RWPE1 (cell line): ENCODE measurements at places on chromosomes 7 and 10.

DNA sequence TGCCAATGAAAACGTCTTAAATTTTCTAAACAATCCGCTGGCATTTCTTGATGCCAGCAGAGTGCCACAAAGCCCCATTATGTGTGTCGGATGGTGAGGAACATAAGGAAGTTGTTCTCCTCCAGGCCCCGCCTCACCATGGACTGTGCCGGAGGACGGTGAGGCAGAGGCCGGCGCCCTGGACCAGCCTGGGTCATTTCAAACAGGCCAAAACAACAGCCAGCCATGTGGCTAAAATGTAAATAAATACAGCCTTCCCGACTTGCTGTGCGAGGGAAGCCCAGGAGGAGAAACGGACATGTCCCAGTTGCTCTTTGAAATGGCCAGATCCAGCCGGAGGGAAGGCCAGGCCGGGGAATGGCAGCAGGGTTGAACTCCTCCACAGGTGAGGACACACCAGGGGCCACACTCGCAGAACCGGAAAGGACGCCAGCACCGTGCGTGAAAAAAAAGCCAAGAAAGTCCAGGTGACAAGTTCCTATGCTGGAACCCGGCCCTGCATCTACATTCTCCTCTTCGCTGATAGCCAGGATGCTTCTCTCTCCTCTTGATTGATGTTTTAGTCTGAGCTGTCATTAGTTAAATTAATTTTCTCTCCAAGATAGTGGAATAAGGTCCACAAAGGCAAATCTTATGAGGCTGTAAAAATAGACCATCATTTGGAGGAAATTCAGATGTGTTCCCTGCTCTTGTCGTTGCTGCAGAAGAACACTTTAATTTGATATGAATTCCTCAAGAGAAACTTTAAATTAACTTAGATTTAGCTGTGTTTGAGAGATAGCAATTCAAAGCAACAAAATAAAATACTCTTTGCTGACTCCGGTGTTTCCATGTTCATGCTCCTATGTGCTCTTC lies 64.6 kb downstream of the EBF3 start:
- no peak for DNase-seq

- no peak for DNase-seq
Measured at GRCh38 chr7:1665549-1666316, 4.3 kb upstream of the ELFN1 start.

GRCh38 chr7:15168489-15168888 lies 265.9 kb upstream of the DGKB start:
- DNase-seq = no peak

- DNase-seq = peak; percentile 81
Measured at GRCh38 chr10:97332591-97333350, 1.8 kb downstream of the FRAT2 start.

DNA sequence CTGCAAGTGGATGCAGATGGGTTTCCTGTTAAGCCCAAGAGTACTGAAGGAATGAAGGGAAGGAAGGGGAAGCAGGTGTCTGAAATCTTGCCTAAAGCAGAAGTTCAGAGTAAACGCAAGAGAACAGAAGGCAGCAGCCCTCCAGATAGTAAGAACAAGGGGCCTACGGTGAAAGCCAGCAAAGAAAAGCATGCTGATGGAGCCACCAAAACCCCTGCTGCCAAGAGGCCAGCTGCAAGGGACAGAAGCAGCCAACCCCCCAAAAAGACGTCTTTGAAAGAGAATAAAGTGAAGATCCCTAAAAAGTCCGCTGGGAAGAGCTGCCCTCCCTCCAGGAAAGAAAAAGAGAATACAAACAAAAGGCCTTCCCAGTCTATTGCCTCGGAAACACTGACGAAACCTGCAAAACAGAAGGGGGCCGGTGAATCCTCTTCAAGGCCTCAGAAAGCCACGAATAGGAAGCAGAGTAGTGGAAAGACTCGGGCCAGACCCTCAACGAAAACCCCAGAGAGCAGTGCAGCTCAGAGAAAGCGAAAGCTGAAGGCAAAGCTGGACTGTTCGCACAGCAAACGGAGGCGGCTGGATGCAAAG lies 152.5 kb downstream of the LCOR start:
- no peak for DNase-seq

GRCh38 chr7:351256-351655 lies 61.3 kb downstream of the FOXL3 start:
- DNase-seq = no peak

DNA sequence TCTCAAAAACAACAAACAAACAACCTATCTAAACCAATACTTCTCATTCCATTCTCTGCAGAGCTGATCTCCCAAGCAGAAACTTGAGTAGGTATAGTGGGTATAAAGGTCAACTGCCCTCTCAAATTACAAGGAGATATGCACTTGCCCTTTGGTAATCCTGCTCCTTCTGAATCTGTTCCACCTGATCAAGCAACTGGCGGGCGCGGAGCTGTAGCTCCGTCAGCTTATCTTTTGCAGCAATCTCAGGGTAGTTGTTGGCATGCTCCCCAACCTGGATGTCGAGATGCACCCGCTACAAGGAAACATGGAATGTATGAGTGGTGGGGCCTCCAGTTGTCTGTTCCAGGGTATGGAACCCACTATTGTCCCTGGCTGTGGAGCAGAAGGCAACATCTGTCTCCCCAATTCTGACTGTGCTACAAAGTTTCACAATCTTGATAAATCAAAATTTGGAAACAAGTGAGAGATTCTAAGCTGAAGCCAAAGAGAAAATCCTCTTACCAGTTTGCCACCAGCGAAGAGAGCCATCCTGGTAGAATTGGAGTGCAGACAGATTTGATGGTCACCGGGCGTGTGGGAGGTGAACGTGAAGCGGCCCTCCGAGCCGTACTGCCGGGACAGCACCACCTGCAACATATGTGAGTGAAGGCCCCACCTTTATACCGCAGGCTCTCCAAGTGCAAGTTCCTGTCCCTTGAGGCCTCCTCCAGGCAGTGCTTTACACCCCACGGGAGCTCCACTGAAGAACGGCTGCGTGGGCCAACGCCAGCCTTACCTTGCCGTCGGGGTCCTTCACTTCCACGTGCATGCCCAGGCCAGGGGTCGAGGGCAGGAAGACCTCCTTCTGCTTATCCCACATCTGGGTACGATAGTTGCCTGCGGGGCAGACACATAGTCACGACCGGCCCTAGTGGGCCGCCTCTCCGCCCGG lies 819 bp downstream of the TMED4 start:
- no peak for DNase-seq

- no peak for DNase-seq
Measured at GRCh38 chr10:123562387-123562786, 103.8 kb upstream of the GPR26 start.

DNA sequence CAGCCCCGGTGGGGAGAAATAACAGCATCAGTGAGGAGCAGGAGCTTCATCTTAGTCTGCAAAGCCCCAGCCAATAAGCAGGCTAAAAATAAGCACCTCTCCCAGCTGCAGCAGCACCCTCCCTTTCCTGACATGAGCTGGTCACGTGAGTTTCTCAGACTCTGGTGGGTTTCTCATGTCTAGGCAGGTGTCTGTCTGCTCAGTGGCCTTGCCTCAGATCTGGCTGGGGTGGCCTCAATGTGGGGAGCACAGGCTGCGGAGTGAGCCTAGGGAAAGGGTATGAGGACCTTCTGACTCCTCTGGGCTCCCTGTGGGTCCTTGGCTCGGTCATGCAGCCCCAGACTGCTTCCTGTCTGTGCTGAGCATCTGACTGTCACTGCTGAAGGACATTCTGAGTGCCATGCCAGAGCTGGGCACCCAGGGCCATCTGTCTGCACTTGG lies 81.6 kb upstream of the LRRC4 start:
- DNase-seq = no peak

DNA sequence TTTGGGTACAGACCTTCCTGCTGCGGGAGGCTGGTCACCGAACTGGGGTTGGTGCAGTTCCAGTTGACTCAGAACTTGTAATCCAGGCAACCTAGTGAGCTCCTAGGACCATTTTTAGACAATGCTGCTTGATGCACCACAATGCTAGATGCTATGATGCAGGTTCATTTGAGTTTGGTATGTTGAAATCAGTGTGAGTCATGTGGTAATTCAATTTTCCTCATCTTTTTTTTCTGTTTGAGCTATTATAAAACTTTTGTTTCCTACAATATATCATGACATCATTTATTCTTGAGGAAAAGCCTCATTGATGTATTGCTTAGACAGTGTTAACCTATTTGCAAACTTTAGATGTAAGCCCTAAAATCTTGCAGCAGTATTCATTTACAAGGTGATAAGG lies 40.9 kb upstream of the MTPN start:
- DNase-seq = no peak

GRCh38 chr7:99424932-99425730 lies 13.5 kb downstream of the PTCD1 start:
- no peak for DNase-seq

DNA sequence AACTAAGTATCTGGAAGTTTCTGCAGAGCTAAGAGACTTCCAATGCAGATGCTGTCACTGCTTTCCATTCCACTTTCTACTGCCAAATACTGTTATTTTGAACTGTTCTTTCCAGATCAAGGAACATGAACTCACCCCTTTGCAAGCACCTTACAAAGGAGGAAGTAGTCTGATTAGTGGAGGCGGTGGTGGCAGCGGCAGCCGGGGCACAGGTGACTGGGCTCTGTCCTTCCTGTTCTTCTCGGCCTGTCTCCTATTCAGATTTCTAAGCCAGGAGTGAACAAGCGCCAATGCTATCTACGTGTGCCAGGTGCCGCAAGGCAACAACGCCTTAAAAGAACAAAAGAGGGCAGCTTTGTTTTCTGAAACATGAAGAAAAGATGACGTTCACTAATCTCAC lies 44.9 kb downstream of the BEND7 start:
- no peak for DNase-seq

DNA sequence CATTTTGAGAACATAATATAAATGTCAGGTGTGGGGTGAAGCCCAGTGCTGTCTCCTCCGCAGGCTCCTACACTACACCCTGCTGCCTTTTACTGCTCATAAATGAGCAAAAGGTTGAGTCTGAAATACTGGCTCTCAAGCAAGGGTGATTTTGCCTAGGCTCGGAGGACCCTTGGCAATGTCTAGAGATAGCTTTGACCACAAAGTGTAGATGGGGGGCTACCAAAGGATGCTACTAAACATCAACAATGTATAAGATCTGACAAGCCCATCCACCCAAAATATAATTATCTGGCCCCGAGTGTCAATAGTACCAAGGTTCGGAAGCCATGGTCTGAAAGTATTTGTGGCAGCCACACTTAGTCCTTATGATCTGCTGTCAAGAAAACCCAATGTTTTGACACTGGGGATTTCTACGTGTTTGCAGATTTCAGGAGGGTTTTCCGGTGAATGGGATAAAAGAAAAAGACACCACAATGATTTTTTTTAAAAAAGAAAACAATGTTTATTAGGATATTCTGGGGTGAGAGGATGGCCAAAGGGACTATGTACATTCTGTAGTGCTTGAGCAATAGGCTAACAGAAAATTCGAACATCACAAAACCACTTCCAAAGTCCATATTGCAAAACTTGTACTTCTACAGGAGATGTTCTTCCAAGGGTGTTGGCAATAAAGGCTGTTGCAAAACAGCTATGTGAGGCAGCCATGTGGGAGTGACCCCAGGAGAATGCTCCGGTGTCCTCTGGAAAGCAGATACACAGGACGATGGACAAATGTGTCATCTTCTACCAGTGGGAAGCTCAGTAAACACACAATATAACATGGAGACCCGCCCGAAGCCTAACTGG lies 216.3 kb downstream of the GFRA1 start:
- no peak for DNase-seq

DNA sequence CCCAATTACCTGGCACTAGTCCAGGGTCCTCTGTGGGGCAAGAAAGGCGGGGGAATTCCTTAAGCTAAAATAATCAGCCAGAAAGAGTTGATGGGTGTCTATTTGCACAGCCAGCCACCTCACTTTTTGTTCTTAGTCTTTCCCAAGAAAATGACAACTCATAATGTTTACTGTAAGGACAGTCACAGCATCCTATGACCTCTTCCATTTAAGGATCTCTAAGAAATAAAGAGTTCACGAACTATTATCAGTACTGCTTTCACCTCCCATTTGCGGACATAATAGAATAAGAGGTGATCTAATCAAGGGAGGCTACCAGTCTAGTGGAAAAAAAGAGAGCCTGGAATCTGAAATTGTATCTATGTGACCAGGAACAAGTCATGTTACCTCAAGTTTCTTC lies 72.4 kb upstream of the LRRC17 start:
- DNase-seq = no peak

- DNase-seq = no peak
Measured at GRCh38 chr7:94769724-94770123, 113.8 kb upstream of the SGCE start.

DNA sequence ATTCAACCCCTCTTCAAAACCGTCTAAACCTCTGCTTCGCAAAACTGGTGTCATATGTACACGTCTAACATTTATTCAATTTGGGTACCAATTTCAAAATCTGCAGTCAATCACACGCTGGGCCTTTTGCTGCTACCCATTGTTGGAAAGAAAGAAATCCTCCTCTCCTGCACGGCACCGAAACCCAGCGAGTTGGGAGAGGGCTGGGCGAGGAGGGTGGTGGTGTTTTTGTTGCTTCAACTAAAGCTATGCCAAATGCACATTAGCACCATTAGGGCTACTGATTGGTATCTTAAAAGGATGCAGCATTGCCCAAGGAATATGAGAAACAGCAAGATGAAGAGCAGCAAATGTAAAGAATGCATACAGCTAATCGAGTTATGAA lies 7.8 kb downstream of the EBF3 start:
- DNase-seq = no peak

DNA sequence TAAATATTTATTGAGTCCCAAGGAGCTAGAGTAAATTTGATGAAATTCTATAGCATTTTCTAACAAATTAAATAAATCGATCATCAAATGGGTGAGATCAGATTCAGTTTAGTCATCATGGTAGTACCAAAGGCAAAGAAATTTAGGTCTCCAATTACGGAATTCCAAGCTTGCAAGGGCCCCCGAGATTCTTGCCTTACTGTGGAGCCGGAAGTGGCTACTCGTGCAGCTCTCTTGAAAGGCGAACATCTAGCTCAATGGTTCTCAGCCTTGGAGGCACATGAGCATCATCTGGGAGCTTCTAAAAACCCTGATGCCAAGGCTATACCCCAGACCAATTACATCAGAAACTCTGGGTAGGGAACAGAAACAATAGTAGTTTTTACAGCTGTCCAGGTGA lies 117.9 kb upstream of the PRR15 start:
- no peak for DNase-seq
